ENCODE measurements at places on chromosomes 13 and 19. TPM values are rescaled to one million over a fixed set of nuclear protein-coding genes. Genes with fewer than 3 reads are reported as not detected.

Gene SLC44A2
- total RNA-seq = 67.7 TPM

Gene PCP2
- total RNA-seq = not detected

Gene RXFP2
- total RNA-seq = not detected

Gene HNRNPUL1
- 171 TPM for total RNA-seq

Gene ZNF728
- total RNA-seq = 0.34 TPM

Gene ATP4A
- not detected for total RNA-seq
